ENCODE measurements at places on chromosomes 12 and 14.

DNA sequence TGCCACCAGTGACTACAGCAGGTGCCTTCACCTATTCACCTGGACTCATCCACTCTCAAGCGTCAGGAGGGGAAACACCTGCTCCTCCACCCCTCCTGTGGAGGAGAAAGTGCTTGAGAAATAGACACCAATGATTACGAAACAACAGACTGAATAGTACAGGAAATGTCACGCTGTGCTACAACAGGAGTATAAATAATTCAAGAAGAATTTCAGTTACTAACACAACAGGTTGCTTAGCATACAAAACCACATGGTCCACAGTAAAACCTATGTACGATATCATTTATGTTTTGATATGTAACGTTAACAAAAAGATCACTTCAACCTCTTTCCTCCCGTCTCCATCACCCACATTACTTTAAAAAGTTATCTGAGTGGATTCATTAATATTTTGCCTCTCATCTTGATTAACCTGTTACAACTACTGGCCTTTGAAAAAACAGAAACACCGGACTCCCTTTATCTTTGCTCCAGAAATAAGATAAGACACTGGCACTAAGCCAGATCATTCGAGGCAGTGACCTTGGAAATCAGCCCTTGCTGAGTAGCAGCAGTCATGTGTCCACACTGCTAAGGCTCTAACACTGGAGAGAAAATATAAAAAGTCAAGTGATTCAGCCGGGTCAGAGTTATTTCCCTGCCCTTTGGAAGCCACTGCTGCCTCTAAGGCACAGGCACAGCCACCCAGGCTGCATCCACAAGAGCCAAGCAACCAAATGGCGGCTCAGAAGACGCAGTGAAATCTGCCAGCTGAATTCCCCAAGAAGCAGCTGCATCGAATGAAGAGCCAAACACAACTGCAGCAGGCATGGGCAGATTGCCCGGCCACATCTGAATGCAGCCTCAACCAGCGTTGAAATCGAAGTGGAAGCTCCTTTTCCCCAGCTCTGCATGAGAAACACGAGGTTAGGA lies 40.9 kb downstream of the NT5DC3 start:
- no peak for DNase-seq

DNA sequence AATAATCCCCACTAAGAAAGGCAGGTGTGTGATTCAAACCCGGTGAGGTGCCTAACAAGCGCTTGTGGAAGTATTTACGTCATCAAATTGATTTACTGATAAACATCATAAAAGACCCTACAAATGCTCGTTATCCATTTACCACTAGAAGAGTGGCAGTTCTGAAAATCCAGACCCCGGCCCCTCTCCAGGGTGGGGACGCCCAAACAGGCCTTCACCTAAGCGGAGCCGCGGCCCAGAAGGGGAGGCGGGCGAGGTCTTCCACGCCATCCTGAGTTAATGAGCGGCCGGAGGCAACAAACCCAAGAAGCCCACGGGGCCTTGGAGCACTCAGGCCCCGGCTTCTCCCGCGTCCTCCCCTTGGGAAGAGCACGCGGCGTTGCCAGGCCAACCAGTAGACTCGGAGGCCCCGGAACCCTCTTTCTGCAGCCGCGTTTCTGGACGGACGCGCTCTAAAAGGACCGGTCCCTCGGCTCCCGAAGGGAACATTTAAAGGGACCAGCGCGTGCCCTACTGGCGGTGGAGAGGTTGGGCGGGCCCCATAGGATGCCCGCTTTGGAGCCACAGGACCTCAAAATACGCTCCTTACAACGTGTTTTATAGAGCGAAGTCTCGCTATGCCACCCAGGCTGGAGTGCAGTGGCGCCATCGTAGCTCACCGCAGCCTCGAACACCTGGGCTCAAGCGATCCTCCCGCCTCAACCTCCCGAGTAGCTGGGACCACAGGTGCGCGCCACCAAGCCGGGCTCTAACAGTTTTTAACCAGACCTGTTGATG lies 3.5 kb downstream of the PTPN21 start:
- DNase-seq: no peak

DNA sequence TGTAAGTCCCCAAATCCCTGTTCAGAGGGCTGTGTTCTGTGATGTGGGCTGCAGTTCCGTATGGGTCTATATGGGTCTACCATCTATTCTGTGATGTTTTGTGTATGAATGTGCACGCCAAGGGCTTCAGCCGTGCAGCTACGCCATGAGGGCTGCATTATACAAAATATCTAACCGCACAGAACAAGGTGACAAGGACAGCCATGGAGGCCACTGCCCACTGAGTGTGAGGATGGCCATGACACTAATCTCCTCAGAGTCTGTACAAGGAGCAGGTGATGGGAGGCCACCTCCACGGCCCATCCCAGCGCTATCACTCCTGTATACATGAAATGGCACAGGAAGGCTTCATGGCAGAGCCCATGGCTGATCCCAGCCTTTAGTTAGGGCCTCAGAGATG lies 102.0 kb downstream of the DICER1 start:
- no peak for DNase-seq

- DNase-seq: no peak
These were observed 32.0 kb downstream of the CDK17 start for GRCh38 chr12:96368233-96368632.

GRCh38 chr12:66548338-66549049 lies 130.4 kb downstream of the GRIP1 start:
- DNase-seq: no peak

DNA sequence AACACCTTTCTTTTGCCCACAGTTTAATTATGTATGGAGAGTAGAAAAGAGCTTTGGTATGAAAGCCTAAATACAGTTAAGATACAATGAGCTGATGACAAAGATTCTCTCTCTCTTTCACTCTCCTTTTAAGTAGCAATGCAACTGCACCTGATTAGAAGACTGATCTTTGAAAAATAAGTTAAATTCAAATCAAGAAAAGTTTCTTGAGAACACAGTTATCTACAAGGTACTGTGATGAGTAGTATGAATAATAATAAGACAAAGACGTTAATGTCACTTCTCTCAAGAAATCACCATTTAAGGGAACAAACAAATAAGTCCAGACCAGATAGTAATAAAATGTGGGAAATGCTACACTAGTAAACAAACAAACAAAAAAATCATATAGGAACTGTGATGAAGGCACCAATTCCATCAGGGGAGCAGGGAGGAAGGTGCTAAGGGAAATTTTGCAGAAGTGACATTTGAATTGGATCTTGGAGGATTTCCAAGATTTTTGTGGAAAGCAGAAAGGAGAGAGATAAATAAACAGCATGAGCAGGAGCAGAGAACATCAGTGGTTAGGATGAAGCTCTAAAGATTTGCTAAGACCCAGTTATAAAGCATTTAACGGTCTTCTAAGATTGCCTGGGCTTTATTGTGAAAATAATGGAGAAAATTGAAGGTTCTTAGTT lies 65.2 kb upstream of the STK38L start:
- no peak for DNase-seq

DNA sequence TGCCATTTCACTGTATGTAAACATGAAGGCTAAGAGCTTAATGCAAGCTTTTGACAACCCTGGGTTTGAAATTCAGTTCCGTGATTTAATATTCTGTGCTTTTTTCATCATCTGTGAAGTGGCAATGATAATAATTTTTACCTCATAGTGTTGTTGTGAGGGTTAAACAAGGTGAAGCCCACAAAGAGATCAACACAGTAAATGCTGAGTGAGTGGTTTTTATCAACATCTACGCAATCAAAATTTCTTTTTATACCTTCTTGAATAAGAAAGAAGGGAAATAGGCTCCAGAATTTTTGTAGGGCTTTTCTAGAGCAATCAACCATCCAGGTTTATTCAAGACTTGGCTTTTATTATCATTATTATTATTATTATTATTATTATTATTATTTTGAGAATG lies 490.8 kb downstream of the SOX5 start:
- DNase-seq: no peak

DNA sequence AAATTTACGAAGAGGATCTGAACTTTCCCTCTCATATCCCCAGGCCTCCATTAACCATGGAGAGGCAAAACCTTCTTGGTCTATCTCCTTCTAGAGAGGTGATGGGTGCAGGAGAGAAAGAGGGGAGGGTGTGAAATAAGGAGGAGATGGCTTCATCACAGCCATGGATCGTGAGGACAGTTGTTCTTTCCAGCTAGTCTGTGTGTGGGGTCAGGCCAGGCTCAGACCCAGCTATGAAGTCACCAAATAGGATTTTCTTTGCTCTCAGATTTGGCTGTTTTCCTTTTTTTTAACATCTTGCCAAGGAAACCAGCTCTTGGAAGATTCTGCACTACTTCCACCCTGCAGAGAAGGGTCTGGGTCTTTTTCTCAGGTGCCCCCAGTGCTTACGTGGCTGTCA lies 64.9 kb upstream of the FAM181A start:
- DNase-seq: no peak

DNA sequence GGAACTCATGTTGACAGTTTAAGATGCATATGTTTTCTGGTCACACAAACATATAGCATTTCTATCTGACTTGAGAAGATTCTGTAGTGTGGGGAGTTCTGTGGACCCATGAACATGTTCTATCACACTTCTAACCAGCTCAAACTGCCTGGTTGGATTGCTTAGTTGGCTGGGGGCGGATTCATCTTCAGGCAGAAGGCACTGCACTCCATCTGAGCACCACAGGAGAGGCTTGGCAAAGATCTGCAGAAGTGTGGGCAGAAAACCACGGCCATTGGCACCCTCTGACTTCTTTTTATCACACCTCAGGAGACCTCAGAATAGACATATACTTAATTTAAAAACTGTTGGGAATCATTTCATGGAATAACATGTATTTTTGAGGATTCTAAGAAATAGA lies 68.5 kb downstream of the LIN7A start:
- DNase-seq: no peak

DNA sequence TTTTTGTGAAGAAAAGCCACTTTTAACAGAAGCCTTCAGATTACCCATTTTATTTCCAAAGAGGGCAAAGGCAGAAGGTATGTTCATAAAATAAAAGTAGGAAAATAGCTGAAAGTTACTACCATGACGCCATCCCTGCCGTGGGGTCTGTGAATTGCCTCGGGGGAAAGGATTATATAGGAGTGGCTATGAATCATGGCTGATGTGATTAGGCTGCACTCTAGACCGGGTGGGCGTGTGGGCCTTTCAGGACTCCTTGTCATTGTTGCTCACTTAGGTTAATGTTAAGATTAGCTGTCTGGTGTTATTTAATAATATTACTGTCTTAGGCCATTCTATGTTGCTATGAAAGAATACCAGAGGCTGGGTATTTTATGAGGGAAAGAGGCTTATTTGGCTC lies 195.5 kb downstream of the EGLN3 start:
- DNase-seq: no peak

- DNase-seq: no peak
These were observed 24.8 kb upstream of the ETNK1 start for GRCh38 chr12:22600181-22600580.

DNA sequence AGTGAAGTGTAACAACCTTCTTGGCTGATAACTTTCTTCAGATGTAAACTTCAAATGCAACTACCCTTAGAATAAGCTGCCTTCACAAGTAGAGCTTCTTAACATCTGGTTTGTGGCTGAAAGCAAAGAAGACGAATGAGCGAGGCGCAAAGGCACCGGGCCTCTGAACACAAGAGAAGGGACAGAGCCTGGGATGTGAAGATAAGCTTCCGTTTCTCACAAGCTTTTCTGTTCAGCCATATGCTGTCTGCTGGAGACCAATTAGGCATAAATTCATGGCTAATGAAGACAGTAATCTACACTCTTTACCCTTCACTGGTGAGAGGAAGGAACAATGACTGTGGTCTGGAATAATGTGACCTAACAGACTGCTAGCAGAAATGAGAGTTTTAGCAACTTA lies 195.2 kb downstream of the ATXN7L3B start:
- DNase-seq: no peak

DNA sequence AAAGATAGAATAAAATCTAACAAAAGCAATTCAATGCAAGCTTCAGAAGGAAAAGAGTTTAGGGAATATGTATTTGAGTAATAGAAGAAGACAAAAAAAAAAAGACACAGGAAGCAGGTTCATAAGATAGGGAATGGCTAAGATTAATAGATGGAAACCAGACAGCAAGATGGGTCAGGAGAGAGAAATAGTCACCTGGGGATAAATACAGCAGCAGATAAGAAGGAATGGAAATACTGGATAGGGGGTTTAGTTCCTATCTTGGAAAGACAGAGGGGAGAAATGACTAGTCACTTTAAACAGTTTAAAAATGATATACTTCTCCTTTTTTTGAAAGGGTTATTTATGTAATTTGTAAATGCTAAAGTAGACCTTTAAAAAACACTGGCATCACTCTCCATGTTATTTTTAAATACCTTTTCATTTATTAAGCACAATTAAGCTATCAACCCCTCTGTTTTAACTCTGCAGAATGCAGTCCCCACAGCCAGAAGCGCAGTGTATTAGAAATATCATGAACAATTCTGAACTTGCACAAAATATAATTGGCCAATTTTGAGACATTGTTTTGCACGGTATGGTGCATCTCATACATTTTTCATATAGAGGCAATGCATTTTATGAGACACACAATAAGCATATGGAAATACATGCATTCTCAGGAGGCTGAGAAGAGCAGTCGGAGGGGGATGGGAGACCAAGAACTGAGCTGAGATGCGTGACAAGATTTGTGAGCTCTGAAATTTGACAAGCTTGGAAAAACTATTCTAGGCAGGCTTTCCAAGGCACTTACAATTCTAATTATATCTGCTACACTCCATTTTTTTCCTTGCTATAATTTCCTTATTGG lies 303.4 kb upstream of the PRICKLE1 start:
- no peak for DNase-seq

DNA sequence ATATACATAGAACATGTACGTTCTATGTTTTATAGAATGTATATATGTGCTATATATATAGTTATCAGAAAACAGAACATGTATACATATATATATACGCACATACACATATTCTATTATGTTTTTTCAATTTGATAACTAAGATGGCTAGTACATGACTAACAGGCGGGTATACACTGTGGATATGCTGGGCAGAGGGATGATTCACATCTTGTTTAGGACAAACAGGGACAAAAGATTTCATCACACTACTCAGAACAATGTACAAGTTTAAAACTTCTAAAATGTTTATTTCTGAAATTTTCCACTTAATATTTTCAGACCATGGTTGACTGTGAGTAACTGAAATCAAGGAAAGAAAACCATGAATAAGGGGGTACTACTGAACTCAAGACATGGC lies 17.4 kb downstream of the TIMELESS start:
- DNase-seq: no peak

GRCh38 chr12:14367040-14367661 lies 1.7 kb downstream of the ATF7IP start:
- DNase-seq: no peak

- DNase-seq: no peak
These were observed 179.2 kb downstream of the KICS2 start for GRCh38 chr12:64042911-64043310.

GRCh38 chr12:97778111-97778510 lies 315.5 kb downstream of the RMST start:
- no peak for DNase-seq

DNA sequence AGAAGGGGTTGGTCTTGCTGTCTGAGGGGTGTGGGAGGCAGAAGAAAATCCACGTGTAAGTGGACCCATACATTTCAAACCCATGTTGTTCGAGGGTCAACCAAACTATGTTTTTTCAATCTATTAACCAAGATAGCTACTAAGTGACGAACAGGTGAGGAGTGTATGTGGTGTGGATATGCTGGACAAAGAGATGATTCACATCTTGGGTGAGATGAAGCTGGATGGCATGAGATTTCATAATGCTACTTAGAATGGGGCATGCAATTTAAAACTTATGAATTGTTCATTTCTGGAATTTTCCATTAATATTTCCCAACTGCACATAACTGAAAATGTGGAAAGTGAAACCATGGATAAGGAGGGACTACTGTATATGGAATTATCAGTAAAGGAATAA lies 17.9 kb upstream of the KTN1 start:
- DNase-seq: no peak

GRCh38 chr14:40129159-40129558 lies 696.9 kb upstream of the FBXO33 start:
- DNase-seq: peak; percentile 72

All from NCI-H1048 (cell line).